ENCODE measurements at places on chromosomes 12 and 14.

GRCh38 chr12:104458694-104459367, 2.1 kb downstream of the CHST11 start:
- no peak for DNase-seq

DNA sequence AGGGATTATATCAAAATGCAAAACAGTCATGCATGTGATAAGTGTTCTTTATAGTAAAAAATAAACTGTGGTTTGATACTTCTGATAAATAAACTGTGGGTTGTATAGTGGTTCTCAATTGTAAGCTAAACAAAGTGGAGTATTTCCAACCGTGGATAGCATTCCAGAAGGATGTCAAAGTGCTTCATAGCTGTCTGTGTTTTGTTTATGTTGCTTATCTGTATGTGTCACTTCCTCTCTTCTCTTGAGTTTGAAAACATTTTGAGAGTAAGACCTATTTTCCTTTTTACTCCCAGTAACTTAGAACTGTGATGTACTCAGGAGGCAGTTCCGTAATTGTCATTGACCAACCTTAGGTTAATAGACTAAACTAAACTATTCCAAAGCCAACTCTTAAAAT, 415.8 kb downstream of the TMTC2 start:
- DNase-seq, result no peak

- DNase-seq, result no peak
Observed at GRCh38 chr14:101102875-101103274, 199.4 kb upstream of the RTL1 start.

DNA sequence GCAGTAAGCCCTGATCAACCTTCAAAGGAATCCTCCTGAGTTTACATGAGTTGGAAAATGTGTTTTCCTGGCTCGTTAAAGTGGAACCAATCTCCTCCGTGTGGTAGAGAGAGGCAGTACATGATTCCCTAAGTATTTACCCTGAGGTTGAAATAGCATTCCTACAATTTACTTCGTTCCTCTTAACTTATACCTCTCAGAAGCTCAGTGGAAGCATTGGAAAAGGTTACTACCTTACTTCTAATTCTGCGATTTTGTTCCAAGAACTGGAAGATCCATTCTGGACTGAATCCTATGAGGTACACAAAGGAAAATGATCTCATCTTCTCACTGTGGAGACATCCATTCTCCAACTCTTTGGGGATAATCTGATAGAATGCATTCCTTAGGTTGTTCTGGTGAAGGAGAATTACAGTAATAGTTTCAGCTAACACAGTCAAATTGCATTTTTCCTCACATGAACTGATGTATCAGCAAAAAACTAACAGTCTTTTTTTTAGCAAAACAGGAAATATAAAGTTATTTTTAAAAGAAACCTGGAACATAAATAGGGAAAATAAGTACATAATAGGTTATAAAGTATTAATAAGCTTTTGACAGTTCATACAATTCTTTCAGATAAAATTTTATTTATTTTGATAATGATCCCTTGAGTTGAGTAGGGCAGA, 475.6 kb downstream of the PDZRN4 start:
- no peak for DNase-seq

DNA sequence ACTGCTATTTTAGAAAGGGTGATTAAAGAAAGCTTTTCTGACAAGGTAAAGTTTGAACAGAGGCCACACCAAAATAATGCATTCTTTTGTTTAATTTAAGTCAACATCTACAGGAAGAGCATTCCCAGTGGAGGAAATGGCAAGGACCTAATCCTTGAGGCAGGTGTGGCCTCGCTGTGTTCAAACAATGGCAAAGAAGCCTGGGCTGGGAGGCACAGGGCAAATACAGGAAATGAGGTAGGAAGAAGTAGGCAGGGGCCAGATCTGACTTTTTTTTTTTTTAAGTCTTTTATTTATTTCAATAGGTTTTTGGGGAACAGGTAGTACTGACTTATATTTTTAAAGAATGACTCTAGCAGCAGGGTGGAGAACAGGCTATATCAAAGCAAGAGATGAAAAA, 53.5 kb downstream of the ARMH4 start:
- DNase-seq, result no peak

DNA sequence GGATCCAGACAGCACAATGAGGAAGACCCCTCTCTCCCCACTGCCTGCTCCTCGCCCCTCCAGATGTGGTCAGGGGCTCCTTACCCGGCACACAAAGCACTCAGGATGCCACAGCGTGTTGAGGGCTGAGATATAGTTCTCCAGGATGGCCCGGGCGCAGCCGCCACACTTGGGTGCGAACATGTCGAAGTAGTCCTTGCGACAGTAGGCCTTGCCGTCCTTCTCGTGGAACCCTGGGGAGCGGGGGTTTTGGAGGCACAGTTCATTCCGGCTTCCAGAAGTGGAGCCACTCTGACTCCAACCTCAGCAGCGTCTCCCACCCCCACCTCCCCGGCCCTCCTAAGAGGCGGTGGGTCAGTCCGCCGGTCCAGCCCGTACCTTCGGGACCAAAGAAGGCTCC, 12.8 kb upstream of the RPLP0 start:
- no peak for DNase-seq

DNA sequence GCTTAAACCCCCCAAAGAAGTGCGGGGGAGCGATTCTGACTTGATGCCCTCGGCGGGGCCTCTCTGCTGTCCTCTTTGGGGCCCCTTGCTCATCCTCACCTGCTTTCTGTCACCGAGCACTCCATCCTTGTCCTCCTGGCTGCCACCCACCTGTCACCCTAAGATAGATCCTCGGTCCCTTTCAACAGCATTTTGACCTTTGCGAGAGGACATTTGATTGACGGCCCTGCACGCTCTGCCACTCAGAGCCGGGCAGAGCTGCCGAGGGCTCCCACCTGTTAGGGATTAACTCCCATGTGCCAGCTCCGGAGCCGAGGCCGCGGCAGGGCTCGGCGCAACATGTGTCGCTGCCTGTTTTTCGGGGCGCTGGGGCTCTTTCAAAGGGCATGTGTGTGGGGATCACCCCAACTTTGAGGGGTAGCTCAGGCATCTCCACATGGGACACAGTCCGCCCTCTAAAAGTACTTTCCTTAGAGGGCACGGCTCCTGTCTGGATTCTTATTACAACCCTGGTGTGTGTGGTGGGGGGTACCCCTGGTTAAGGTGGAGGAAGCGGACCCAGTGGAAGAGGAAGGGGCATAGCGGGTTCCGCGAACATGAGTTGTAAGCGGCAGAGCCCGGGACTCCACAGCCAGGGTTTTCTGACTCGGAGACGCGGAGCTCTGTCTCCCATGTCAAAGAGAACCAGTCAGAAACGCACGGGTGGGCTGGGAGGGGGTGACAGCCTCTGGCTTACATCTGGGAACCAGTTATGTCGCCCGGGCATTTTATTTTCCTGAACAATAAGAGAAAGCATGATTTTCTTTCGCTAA, 811 bp upstream of the MEG3 start:
- DNase-seq, result no peak

All from HS-27A (cell line).